NCI-H69 (cell line): ENCODE measurements at places on chromosomes 12 and 14.

GRCh38 chr12:46751173-46751572, 74.6 kb downstream of the SLC38A4 start:
- DNase-seq: no peak

- peak; percentile 9 for DNase-seq
These were observed 23.3 kb downstream of the STXBP6 start for GRCh38 chr14:25026476-25027137.

- peak; percentile 80 for DNase-seq
These were observed 481.8 kb downstream of the TMEM117 start for GRCh38 chr12:44317651-44318126.

GRCh38 chr14:61196792-61197191, 84.3 kb downstream of the TMEM30B start:
- peak; percentile 34 for DNase-seq

- DNase-seq: peak; percentile 58
These were observed 532 bp upstream of the PRKD1 start for GRCh38 chr14:29928117-29928640.

GRCh38 chr12:114783089-114783618, 99.2 kb upstream of the TBX3 start:
- no peak for DNase-seq
